ENCODE measurements at places on chromosomes 2 and 18.

DNA sequence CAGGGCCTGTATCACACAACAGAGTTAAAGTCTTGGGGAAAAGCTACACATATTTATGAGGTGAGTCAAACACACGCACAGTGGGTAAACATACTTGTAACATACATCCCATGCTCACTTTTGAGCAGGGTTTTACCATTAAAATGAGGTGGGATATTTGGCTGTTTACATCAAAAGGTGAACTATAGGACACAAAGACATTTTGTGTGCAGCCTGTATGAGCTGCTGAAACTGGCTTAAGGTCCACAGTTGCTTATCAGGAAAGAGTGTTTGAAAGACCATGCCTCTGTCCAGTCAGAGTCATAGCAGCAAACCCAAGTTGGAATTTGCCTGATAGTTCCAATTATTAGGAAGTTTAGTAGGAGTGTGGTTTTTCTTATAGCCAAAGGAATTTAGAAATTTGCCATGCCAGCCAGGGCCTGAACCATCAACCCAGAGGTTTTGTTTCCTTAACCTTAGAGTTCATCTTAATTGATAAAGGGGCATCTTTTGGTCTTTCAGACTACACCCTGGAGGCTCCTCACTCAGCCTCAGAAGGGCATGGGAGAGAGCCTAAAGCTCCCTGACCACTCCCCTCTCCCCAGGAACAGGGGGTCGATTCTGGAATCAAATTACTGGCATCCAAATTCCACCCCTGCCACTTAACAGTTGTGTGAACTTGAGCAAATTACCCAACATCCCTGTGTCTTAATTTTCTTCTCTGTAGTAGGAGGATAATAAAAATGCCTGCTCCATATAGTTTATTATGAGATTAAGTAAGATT, 29.9 kb upstream of the L3MBTL4 start:
- DNase-seq = no peak

- DNase-seq = no peak
Observed at GRCh38 chr2:9984871-9985480, 33.5 kb downstream of the GRHL1 start.

DNA sequence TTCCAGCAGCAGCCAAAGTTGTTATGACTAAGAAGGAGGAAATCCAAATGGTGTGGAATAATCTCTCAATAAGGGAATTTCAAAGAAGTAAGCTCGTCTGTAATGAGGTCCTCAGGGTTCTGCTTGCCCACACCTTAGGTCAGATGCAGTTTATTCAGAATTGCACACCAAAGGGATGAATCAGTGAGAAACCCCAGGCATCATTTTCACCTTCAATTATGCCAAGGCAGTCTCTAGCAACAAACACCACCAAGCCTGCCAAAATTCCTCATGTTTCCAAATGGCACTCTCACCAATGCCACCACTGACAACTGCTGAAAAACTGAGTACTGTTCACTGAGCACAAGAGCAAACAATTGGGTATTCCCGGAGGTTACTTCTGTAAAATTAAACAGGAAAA, 43.6 kb downstream of the KCNG3 start:
- no peak for DNase-seq

- DNase-seq = no peak
Observed at GRCh38 chr2:21966139-21966538, 842.4 kb downstream of the TDRD15 start.

DNA sequence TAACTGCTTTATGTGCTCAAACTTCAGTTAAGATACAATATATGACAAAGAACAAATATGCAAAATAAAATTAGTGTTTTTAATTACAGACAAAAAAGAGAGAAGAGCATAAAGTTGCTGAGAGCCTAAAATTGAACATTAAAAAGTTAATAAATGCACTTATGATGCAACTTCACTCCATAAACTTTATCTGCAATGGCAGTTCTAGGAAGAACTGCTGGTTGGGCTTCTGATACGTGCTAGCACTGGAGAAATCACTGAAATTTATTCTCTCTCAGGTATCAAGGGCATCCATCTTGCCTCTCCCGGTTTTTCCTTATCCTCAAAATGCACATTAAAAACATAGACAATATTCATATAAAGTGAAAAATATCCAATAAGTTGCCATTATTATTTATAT, 35.7 kb downstream of the MYO3B start:
- DNase-seq = no peak

DNA sequence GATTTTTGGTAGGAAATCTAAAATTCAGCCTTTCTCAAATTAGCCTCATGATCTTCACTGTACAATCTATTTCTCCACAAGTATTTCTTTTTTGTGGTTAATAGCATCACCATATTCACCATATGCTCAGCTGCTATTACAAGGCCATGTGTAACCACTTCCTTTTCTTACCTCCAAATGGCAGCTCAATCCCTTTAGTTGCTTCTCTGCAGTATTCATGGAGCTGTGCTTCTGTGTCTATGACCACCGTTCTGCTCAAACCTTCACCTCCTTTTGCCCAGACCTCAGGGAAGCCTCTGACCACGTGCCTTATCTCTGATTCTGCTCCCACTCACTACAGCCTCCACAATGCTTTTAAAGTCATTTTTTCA, 126.7 kb upstream of the TMEM200C start:
- DNase-seq = no peak

GRCh38 chr2:26559556-26559955, 81.6 kb downstream of the CIB4 start:
- DNase-seq = no peak

DNA sequence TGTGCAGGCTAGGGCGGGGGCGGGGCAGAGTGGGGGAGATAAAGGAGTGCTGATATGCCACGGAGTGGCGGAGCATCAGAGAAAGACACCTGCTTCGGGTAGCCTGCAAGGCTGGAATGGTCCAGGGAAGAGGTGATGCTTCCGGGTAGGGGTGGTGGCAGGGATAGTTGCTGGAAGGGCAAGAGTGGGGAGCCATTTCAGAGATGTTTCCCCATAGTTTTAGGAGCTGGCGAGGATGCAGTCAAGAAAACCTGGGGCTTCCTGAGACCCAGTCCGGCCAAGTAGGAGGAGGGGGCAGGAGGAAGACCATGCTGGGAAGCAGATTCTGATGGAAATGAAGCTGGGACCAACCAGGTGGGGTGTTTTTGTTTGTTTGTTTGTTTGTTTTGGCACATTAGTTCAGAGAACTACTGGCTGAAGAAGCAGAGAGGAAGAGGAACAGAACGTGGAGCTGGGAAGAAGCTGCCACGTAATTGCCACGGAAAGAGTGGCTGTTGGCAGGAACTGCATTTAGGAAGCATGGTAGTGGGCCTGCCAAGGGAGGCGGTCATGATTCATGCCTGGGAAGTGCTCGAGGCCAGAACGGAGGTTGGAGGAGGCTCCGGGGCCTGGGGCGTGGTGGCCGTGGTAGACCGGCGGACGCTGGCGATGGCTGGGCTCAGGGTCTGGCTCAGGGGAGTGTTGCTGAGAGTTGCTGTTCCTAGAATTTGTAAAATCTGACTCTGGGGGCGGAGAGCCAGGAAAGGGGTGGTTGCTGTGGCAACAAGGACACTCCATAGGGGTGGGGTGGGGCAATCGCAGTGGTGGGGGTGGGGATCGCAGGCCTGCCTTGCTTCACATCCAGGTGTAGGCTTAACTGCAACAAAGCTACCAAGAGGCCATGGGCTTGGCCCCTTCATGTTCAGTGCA, 8.6 kb upstream of the INPP5D start:
- DNase-seq = no peak

GRCh38 chr2:150495993-150496627, 8.6 kb upstream of the RND3 start:
- peak; percentile 90 for DNase-seq

DNA sequence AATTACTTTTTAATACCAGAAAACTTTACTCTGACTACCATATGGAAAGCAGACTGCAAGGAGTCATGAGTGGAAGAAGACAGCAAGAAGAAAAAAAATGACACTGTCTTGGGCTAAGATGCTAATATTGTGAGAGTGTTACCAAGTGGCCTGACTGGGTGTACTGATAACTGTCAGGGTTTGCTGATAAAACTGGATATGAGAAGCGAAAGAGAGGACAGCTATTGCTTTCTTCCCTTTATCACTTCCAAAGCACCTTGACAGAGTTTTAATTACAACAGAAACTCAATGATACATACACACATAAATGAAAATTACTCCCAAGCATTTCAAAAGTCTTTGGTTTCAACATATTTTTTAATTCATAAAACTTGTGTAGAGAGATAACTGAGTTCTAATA, 368.5 kb downstream of the ZEB2 start:
- no peak for DNase-seq

DNA sequence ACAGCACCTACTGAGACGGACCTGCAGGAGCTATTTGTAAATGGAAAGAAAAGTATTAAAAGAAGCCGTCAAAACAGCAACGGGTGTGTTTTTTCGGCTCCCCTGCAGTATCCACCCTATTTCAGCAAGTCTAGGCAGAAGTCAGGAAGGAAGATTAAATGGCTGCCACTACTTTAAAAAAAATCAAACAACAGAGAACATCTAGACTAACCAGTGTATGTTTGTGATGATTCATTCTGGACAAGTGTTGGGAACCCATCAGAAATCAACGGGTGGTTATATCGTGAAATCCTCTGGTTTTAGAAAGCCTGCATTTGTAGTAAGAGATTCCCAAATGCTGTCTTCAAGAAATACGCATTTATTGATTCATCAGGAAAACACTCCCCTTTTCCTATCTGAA, 9.0 kb downstream of the PMAIP1 start:
- no peak for DNase-seq

GRCh38 chr2:11498543-11499034, 32.6 kb upstream of the E2F6 start:
- no peak for DNase-seq

- peak; percentile 6 for DNase-seq
Observed at GRCh38 chr2:7627583-7627982, 710.4 kb downstream of the RNF144A start.

GRCh38 chr18:3012136-3013023, 564 bp downstream of the LPIN2 start:
- no peak for DNase-seq

GRCh38 chr2:106983305-106983704, 97.3 kb upstream of the ST6GAL2 start:
- no peak for DNase-seq

DNA sequence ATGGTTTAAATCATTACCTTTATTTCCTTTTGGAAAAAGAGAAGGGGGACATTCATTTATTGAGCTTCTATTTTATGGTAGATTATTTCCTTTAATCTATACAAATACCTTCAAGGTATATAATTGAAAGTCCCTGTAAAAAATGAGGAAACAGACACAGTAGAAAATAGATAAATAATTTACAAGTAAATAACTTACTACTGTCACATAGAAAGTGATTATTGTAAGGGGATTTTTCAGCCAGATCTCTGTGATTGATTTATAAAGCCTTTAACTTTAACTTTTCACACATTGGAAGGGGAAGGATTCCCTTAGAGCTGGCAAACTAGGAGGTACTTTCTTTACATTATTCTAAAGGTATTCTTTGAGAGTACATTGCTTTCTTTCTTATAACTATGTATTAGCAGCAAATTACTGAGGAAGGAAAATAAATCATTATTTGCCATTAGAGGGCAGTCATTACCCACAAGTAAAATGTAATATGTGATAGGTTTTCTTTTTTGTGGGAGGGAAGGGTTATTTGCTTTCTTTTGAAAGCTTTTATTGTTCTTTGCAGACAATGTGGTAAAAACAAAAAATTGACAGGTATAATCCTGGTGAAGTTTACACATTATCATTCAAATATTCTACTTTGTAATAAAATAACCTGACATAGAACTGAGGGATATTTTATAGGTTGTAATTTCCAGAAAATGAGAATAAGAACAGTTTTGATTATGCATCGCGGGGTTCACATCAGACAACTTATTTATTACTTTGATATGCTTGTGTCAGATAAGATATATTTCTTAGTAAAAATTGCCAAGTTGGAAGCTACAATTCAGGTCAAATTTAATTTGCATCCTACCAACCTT, 24.8 kb upstream of the RPE start:
- DNase-seq = no peak

DNA sequence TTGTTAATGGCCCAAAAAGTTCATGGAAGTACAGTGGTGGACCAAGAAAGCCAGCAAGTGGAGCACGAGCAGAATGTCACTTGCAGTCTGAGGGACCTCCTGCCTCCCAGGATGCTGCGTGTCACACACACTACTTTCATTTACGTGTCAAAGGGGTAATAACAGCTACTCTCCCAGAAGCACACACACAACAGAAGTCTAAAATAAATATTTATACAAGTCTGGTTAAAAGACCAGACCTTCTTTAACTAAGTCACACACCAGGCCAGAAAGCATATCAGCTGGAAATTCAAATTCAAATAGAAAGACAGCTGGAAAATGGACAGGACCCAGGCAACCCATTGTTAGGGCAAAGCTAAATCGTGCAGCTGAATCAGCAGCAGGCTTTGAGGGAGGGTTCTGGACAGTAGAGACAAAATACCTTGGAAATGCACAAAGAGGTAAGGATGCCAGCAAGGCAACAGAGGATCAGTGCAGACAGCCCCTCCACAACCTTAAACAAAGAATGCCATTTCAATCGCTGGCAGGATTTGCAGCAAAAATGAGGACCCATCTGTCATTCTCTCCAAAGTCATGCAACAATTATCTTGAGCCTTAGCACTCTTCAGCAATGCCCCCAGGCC, 160.5 kb downstream of the TMEM163 start:
- DNase-seq = no peak

GRCh38 chr2:19358242-19359020, at the start of gene OSR1:
Gene OSR1, minus strand, starts transcription at chr2:19358623. Its CDS starts 4,818 bp downstream, at chr2:19353805.
- DNase-seq = peak; percentile 83

GRCh38 chr2:145729481-145729880, 1209.6 kb upstream of the ZEB2 start:
- DNase-seq = no peak

GRCh38 chr2:145359561-145359960, 839.6 kb upstream of the ZEB2 start:
- DNase-seq = no peak

- no peak for DNase-seq
Observed at GRCh38 chr2:64492821-64493220, 31.3 kb upstream of the AFTPH start.
